ENCODE measurements at places on chromosomes 7 and 10.

DNA sequence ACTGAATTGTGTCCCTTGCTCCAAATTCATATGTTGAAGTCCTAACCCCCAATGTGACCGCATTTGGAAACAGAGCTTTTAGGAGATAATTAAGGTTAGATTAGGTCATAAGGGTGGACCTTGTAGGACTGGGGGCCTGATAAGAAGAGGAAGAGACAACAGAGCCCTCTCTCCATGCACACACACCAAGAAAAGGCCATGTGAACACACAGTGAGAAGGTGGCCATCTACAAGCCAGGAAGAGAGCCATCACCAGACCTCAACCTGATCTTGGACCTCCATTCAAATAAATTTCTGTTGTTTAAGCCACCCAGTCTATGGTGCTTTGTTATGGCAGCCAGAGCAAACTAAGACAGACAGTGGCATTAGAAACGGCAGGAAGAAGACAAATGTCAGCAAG is 12.5 kb upstream of the PRKAR2B start:
- no peaks in the 10 kb centered on the region for H3K4me1 ChIP-seq
- no peaks in the 10 kb centered on the region for H3K27me3 ChIP-seq
- H3K27ac ChIP-seq: no peak overlapping the region
- DNase-seq: no peak
- H3K4me3 ChIP-seq: no peak overlapping the region

DNA sequence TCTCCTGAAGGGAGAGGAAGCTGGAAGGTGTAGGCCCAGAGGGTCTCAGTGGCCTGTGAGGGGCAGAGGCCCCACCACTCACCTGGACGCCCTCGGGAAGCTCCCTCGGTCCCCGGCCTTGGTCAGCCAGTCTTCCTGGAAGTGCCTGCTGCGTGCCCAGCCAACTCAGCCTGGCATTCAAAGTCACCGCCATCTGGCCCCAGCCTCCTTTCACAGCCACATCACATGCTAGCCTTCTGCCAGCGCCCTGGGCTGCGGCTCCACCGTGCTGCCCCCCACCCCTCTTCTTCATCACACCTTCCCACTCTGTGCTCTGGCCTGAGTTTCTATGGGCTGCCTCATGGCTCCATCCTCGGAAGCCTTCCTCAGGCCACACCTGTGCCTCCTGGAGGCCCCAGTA is 98.0 kb downstream of the ZMIZ1 start:
- DNase-seq: no peak
- H3K27ac ChIP-seq: peak overlapping the region; percentile 35
- H3K27me3 ChIP-seq: no peaks in the 10 kb centered on the region
- no peak overlapping the region for H3K4me3 ChIP-seq

DNA sequence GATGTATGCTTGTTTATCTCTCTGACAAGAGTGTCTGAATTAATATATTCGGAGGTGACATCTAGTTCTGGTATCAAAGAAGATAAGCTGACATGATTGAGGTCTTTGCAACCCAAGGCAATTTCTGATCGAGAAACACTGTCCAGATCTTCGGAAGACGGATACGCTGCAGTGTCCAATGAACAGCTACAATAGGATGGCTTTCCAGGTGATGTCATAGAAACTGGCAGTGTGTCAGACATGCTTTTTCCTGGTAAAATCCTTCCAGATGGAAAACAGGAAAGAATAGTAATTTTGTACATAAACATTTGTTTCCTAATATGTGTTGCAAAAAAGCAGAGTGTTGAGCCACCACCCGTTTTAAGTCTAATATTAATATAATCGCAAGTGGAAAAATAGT is 33.4 kb downstream of the VWDE start:
- no peak overlapping the region for H3K4me3 ChIP-seq
- H3K27ac ChIP-seq: peak overlapping the region; percentile 88
- H3K36me3 ChIP-seq: no peaks in the 10 kb centered on the region
- peak; percentile 93 for DNase-seq
- H3K4me1 ChIP-seq: peaks cover 2% of the 10 kb centered on the region

GRCh38 chr10:23472181-23472580 is 33.3 kb downstream of the OTUD1 start:
- no peak for DNase-seq
- no peaks in the 10 kb centered on the region for H3K36me3 ChIP-seq
- no peaks in the 10 kb centered on the region for H3K27me3 ChIP-seq
- H3K4me3 ChIP-seq: no peak overlapping the region
- H3K4me1 ChIP-seq: no peaks in the 10 kb centered on the region

DNA sequence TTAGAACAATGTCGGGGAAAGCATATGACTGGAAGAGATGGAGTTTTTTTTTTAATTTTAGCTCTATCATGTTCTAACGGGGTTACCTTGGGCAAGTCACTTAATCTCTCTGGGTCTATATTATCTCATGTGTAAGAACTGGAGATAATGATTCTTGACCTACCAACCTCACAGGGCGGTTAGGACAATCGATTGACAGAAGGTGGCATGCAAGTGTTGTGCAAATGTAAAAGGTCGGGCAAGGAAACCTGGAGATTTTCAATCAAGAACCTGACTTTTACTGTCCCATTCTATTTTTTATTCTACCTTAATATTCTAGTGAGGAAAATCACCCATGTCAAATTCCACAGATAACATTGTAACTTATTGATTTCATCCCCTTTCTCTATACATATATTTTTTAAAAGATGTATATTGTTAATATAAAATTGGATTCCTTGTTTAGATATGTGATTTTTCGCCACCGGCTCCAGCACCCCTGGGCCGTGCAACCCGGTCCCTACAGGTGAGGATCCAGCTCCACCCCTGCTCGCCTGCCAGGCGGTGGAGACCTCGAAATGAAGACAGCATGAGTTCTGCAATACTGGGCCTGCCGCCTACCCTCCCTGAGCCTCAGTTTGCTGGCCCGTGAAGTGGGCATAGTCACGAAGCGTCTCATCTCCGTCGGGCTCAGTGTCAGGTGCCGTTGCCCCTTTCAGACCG is 497.6 kb upstream of the PHF14 start:
- H3K4me1 ChIP-seq: no peaks in the 10 kb centered on the region
- no peaks in the 10 kb centered on the region for H3K27me3 ChIP-seq
- no peak for DNase-seq
- no peaks in the 10 kb centered on the region for H3K36me3 ChIP-seq
- H3K27ac ChIP-seq: no peak overlapping the region

DNA sequence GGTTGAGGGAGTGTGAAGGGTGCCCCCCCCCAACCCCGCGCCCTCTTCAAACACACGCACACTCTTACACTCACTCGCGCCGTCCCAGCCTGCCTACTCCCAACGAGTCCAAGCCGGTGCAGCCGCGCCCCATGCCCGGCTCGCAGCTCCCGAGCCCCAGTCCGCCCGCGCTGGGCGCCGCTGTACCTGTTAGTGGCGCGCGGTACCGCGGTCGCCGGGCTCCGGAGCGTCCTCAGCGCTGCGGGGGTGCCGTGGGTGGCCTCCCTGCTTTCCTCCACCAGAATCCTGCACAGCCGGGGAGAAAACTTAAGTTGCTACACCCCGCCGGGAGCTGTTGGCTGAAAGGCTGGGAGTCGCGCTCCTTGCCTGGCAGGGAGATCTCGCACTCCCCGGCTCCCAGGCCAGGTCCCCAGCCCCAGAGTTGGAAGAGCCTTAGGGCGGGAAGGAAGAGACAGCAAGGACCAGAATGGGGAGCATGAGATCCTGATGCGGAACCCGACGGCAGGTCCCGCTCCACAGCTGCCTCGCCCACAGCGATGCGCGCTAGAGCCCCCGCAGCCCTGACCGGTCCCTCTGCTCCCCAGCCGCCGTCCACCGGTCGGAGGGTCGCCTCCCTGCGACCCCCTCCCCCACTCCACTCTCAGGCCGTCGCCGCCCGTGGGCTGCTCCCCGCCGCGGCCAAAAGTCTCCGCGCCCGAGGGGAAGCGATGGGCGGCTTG is 863 bp downstream of the ST8SIA6 start:
- peak overlapping the region; percentile 21 for H3K4me3 ChIP-seq
- H3K27me3 ChIP-seq: peaks cover 45% of the 10 kb centered on the region
- H3K4me1 ChIP-seq: peaks cover 13% of the 10 kb centered on the region

DNA sequence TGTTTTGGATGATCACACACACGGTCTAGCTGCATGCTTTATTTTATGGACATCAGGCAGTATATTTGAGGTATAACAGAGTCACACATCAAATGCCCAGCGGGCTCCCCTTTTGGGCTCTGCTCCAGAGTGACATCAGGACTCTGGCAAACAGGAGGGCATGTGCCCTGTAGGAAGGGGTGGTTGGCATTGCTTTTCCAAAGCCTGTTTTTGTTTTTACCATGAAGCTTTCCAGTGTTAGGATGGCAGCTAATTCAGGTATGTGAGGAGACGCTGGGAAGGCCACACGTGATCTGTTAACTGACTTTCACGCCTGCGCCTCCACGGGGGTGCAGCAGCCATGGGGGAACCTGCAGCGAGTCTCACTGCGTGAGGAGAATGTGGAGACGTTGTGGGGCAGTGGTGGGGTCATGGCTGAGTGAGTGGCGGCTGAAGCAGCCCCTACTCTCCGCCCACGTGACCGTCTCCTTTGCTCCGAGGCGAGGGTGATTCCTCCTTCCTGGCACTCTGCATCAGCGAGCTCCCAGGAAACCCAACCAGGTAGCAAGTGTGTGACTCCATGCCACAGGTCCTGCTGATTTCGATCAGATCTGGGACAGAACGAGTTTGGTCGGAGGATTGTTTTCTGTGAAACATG is 117.7 kb downstream of the ANKRD61 start:
- no peak overlapping the region for H3K27ac ChIP-seq
- H3K4me3 ChIP-seq: no peak overlapping the region
- peaks cover 95% of the 10 kb centered on the region for H3K36me3 ChIP-seq
- no peak for DNase-seq
- no peaks in the 10 kb centered on the region for H3K4me1 ChIP-seq
- no peaks in the 10 kb centered on the region for H3K27me3 ChIP-seq

GRCh38 chr7:22591271-22591670 is 91.3 kb upstream of the STEAP1B start:
- no peaks in the 10 kb centered on the region for H3K36me3 ChIP-seq
- peaks cover 19% of the 10 kb centered on the region for H3K4me1 ChIP-seq
- no peak overlapping the region for H3K27ac ChIP-seq
- no peaks in the 10 kb centered on the region for H3K27me3 ChIP-seq

- DNase-seq: no peak
- H3K27ac ChIP-seq: no peak overlapping the region
- no peaks in the 10 kb centered on the region for H3K27me3 ChIP-seq
- H3K4me1 ChIP-seq: no peaks in the 10 kb centered on the region
- H3K36me3 ChIP-seq: no peaks in the 10 kb centered on the region
- H3K4me3 ChIP-seq: no peak overlapping the region
Observed at GRCh38 chr7:7793249-7793648, 74.8 kb upstream of the RPA3 start.

- DNase-seq: no peak
- peaks cover 29% of the 10 kb centered on the region for H3K36me3 ChIP-seq
- H3K4me3 ChIP-seq: no peak overlapping the region
- H3K27me3 ChIP-seq: no peaks in the 10 kb centered on the region
- H3K4me1 ChIP-seq: peaks cover 23% of the 10 kb centered on the region
Observed at GRCh38 chr7:150400788-150401423, 21.8 kb downstream of the ZNF775 start.

DNA sequence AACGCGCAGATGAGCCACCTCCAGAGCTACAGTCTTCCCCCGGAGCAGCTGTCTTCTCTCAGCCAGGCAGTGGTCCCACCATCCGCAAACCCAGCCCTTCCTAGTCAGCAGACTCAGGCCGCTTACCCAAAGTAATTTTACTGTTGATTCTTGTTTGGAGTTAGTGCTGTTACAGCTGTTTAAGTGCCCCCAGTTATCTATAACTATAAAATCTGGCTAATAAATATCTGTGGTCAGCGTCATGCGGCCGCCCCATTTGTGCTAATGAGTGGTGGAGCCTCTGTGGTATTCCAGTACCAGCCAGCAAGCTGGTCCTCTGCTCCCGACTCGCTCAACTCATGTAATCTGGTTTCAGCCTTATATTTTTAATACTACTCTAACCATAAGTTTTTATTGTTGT is 43.2 kb upstream of the TMEM236 start:
- H3K36me3 ChIP-seq: peaks cover 44% of the 10 kb centered on the region
- H3K27ac ChIP-seq: no peak overlapping the region
- no peak for DNase-seq
- H3K27me3 ChIP-seq: no peaks in the 10 kb centered on the region

DNA sequence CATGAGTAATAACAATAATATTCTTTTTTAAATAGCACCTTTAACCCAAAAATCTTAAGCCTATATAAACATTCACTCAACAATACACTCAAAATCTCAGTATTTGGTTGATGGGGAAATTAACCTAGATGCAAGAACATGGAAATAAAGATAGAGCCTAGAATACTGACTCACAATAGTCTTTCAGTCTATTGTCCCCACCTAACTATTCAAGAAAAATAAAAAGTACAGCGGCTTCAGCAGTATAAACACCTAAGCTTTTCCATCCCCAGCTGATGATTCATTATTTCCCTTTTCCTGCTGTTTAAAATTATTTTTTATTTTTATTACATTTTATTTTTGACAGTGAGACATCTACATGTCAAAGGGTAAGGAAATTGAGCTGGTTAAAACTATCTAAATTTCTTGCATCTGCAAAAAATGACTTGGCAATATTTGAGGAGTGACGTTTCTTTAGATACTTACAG is 201.4 kb downstream of the FZD1 start:
- no peaks in the 10 kb centered on the region for H3K4me1 ChIP-seq
- H3K4me3 ChIP-seq: no peak overlapping the region

GRCh38 chr10:22473044-22473443 is 127.7 kb downstream of the SPAG6 start:
- peaks cover 12% of the 10 kb centered on the region for H3K4me1 ChIP-seq
- H3K27me3 ChIP-seq: peaks cover 53% of the 10 kb centered on the region
- no peak for DNase-seq
- no peaks in the 10 kb centered on the region for H3K36me3 ChIP-seq
- H3K27ac ChIP-seq: no peak overlapping the region
- no peak overlapping the region for H3K4me3 ChIP-seq

DNA sequence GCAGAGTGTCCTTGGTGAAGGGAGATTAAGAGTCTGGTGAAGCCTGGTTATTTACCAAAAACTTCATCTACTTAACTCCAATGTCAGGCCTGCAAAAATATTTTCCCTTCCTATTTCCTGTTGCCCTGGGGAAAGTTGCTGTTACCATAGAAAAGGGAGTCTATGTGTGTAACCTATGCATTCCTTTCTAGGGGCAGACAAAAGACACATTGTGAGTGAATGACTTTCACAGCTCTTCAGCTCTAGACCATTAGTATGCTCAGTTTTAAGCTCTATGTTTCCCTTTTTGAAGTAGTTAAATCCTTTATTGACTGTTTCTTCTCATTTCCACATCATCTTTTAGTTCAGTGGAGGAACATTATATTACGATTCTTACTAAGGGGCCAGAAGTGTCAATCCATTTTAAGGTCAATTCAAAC is 45.6 kb upstream of the SGCE start:
- H3K27me3 ChIP-seq: no peaks in the 10 kb centered on the region
- peak overlapping the region; percentile 29 for H3K27ac ChIP-seq
- peak; percentile 78 for DNase-seq
- no peaks in the 10 kb centered on the region for H3K36me3 ChIP-seq
- no peak overlapping the region for H3K4me3 ChIP-seq

- no peak overlapping the region for H3K27ac ChIP-seq
- H3K36me3 ChIP-seq: no peaks in the 10 kb centered on the region
- H3K27me3 ChIP-seq: no peaks in the 10 kb centered on the region
- no peak for DNase-seq
- H3K4me3 ChIP-seq: no peak overlapping the region
Observed at GRCh38 chr7:91685544-91685943, 195.0 kb downstream of the MTERF1 start.

All from muscle of leg (tissue), 16 donors.